ENCODE measurements at places on chromosomes 16 and 17.

GRCh38 chr16:35188288-35189155, 1729.1 kb downstream of the TP53TG3F start:
- no peak for DNase-seq

GRCh38 chr17:58811290-58811689, 55.6 kb downstream of the PPM1E start:
- no peak for DNase-seq

GRCh38 chr17:50062293-50063243, 6.7 kb downstream of the ITGA3 start:
- no peak for DNase-seq

DNA sequence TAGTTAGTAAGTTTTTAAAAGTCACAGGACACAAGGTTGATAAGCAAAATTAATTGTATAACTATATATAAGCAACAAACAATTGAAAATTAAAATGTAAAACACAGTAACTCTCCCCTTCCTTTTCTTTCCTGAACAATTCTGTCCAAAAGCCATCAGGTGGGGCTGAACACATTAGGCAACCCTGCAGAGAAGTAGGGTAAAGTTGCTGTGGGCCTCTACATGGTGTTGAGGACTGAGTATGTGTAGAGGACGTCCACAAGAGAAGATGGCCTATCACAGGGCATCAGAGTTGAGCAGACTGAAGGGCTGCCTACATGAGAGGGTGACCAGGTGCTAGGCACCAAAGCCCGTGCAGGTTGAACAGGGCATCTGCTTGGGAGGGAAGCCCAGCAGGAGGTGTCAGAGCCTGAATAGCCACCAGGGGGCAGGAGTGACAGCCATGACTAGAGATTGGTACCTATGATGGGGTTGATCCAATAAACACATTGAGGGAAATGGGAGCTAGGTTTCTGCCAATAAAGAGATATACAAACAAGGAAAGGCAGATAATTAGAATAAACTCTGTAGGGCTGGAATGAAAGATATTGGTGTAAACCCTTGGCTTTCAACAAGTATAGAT, 415.1 kb downstream of the NPIPA8 start:
- peak; percentile 33 for DNase-seq

DNA sequence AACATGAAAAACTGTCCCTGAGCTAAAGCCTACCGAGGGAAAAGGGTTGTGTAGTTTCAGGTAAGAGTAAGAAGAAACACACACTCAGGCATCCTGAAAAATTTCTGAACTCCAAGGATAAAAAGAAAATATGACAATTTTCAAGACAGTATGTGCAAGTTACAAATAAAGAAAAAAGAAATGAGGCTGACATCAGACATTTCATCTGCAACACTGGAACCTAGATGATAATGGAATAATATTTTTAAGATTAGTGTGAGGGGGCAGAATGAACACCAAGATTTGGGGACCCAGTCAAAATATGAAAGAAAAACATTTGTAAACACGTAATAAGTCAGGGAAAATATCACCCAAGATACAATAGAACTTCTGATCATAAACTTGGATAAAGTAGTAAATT, 135.9 kb upstream of the PSMD7 start:
- no peak for DNase-seq

- DNase-seq: no peak
Measured at GRCh38 chr17:62159994-62160393, 94.9 kb upstream of the MED13 start.

GRCh38 chr16:1821861-1822611, 4.6 kb downstream of the HAGH start:
- no peak for DNase-seq

- no peak for DNase-seq
Measured at GRCh38 chr17:80124351-80124981, 22.5 kb downstream of the EIF4A3 start.

GRCh38 chr16:78641433-78641832, 542.0 kb downstream of the WWOX start:
- DNase-seq: no peak

DNA sequence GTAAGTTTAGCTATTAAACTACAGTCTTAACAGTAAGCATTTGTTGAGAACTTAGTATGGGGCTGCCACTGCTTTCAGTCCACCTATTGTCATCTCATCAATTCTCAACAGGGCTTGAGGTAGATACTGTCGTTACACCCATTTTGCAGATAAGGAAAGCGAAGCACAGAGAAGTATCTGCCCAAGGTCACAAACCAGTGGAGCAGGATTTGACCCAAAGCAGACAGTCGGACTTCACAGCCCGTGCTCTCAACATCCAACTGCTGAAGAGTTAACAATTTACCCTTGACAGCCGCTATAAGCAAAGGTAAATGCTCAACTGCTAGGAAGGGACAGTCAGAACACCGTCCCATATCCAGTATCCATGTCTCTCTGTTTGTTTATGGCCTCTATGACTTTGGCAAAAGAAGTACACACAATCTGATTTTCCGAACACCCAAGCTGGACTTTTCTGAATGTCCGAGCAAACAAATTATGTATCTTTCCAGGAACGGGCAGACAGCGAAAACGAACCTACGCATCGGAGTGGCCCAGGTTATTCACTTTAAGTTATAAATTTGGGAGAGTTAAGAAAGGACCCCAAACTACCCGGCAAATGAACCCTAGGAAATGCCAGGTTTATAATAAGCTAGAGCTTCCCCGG, 1.2 kb downstream of the SIAH1 start:
- no peak for DNase-seq

- DNase-seq: no peak
Measured at GRCh38 chr16:66495440-66495839, 54.5 kb downstream of the TK2 start.

GRCh38 chr17:68185820-68186219, 62.0 kb upstream of the AMZ2 start:
- DNase-seq: no peak

DNA sequence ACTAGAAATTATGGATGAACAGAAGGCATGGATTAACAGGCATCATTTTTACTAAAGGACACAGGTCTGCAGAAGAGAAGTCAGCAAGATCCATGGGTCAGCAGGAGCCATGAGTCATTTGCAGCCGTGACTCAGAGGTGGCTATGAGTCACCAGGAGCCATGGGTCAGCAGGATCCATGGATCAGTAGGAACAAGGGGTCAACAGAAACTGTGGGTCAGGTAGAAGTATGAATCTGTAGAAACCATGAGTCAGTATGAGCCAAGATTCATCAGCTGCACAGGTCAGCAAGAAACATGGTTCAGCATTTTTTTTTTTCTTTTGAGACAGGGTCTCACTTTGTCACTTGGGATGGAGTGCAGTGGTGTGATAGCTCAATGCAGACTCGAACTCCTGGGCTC, 58.2 kb upstream of the HS3ST4 start:
- no peak for DNase-seq

DNA sequence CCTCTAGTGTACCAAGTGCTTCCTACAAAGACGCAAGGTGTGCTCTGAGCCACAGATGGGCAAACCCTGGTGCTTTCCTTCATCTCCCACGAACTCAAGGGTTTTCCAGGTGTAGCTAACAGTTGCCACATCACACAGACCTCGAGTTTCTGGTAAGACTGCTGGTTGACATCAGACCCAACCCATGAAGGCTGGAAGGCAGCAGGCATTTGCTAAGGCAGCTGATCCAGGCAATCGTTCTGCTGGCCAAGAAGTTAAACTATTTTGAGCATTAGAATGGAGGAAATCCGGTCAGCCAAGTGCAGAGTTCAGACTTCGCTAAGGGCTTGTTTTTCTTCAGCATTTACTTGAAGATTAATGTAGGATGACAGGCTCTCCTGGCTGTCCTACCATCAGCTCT, 11.5 kb downstream of the HAS3 start:
- no peak for DNase-seq

DNA sequence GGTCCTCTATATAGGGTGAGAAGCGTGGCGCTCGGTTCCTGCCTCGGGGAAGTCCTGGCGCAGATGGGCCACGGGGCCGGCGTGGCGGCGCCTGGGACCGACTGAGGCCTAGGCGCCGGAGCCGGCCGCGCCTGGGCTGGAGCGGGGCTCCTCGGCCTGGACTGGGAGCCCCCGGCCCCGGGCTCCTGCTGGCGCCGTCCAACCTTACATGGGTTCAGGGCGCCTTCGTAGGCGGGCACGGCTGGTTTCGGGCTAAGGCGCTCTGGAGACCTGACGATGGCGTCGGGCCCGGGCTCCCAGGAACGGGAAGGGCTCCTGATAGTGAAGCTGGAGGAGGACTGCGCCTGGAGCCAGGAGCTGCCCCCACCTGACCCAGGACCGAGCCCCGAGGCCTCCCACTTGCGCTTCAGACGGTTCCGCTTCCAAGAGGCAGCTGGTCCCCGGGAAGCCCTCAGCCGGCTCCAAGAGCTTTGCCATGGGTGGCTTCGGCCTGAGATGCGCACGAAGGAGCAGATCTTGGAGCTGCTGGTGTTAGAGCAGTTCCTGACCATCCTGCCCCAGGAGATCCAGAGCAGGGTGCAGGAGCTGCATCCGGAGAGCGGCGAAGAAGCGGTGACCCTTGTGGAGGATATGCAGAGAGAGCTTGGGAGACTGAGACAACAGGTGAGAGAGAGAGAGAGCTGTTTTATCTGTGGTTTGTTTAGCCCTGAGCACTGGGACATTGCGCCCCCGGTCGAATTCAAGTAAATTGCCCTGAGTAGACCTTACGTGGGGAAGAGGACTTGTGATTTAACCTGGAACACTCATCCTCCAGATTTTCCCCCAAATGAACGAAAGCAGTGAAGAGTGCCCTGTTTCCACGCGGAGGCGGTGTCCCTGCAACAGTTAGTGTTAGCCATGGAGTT, 504 bp downstream of the ZNF263 start:
- DNase-seq: no peak

- peak; percentile 30 for DNase-seq
Measured at GRCh38 chr17:42118545-42118944, 2.6 kb downstream of the KAT2A start.

- no peak for DNase-seq
Measured at GRCh38 chr16:72371307-72372086, 199.5 kb upstream of the PMFBP1 start.

- no peak for DNase-seq
Measured at GRCh38 chr16:22315979-22316378, 18.8 kb downstream of the POLR3E start.

DNA sequence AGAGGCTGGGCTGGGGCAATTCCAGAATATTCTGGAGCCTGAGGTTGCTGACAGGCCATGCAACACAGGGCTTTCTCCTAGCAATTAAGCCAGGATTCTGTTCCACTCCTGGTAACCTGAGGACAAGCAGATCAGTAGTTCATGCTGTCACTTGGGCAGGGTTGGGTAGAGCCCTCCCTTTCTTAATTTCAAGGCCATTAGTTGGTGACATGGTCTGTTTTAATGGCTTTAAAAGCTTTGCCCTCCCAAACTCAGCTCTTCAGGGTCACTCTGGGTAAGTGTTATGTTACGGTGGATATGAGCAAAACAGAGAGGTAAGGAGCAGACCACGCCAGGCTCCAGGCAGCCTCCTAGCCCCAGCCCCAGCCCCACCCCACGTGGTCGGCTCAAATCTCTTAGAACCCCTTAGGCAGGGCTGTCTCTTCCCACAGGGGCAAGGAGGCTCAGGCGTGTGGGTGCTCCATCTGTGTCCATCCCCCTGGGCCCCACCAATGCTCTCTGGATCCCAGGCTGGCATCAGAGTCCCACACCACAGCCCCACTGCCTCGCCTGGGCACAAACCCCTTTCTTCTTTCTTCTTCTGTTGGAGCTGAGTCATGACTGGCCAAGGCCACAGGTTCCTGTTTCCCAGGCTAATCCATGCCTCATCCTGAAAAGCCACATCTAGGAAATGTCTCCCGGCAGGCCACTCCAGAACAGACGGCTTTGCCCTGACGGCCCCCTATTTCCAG, 27.5 kb downstream of the CEP295NL start:
- DNase-seq: no peak

GRCh38 chr16:72120026-72120425, 26.4 kb downstream of the DHX38 start:
- no peak for DNase-seq

GRCh38 chr16:67760206-67760955, 41.3 kb upstream of the GFOD2 start:
- no peak for DNase-seq

- peak; percentile 69 for DNase-seq
Measured at GRCh38 chr16:30996985-30997724, 12.1 kb downstream of the HSD3B7 start.

DNA sequence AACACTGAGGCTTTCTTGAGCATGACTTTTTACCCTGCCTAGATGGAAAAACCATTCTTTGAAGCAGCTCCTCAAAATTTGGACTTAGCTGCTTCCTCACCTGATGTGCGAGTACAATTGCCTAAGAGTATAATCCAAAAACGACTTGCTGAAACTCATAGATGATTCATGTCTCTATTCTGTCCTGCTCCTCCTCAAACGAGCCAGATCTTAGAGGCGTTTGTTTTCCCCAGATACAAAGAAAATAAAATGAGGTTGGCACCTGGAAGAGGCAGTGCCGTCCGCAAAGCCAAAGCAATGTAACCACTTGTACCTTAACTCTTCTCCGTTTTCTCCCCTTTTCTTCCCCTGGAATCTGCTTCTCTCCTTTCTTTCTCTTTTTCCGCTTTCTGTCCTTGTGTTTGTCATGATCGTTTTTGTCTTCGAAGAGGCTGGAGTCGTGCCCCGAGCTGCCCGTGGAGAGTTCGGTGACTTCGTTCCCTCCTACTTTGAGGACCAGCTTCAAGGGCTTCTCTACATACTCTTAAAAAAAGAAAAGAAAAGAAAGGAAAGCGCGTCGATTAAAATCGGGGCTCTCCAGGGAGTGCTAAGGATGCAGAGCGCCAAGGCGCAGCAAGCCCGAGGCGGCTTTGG, 895 bp downstream of the BRD7 start:
- DNase-seq: no peak

GRCh38 chr16:50677351-50677750, 3.8 kb downstream of the SNX20 start:
- no peak for DNase-seq

GRCh38 chr16:1870365-1871082, 1.4 kb downstream of the MEIOB start:
- DNase-seq: no peak

DNA sequence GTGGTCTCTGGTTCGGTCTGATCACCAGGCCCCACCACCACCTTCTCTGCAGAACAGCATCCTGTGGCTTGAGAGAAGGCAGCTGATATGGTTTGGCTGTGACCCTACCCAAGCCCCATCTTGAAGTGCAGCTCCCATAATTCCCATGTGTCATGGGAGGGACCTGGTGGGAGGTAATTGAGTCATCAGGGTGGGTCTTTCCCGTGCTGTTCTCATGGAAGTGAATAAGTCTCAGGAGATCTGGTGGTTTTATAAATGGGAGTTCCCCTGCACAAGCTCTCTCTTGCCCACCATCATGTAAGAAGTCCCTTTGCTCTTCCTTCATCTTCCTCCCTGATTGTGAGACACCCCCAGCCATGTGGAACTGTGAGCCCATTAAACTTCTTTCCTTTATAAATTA, 352.3 kb upstream of the CDH5 start:
- DNase-seq: no peak

GRCh38 chr16:16146380-16147315, 76.6 kb downstream of the ABCC6 start:
- DNase-seq: no peak

Measured in stimulated activated CD4-positive, alpha-beta T cell treated with anti-CD3 and anti-CD28 coated beads, Interleukin-12 subunit alpha, Interleukin-12 subunit beta, amount 100 ng/mL, for 48 hours (primary cell).